ENCODE measurements at places on chromosomes 7 and 10.

GRCh38 chr7:44052771-44053365 lies 8.4 kb downstream of the DBNL start:
- DNase-seq = no peak

GRCh38 chr10:71713135-71714030 lies 6.2 kb downstream of the C10orf105 start:
- DNase-seq = peak; percentile 86

- peak; percentile 36 for DNase-seq
These were observed 181.3 kb downstream of the SDK1 start for GRCh38 chr7:3482147-3482921.

- no peak for DNase-seq
These were observed 81.6 kb downstream of the EXOC6 start for GRCh38 chr10:92929896-92930295.

- no peak for DNase-seq
These were observed 9.4 kb upstream of the TMEM168 start for GRCh38 chr7:112799448-112800120.

DNA sequence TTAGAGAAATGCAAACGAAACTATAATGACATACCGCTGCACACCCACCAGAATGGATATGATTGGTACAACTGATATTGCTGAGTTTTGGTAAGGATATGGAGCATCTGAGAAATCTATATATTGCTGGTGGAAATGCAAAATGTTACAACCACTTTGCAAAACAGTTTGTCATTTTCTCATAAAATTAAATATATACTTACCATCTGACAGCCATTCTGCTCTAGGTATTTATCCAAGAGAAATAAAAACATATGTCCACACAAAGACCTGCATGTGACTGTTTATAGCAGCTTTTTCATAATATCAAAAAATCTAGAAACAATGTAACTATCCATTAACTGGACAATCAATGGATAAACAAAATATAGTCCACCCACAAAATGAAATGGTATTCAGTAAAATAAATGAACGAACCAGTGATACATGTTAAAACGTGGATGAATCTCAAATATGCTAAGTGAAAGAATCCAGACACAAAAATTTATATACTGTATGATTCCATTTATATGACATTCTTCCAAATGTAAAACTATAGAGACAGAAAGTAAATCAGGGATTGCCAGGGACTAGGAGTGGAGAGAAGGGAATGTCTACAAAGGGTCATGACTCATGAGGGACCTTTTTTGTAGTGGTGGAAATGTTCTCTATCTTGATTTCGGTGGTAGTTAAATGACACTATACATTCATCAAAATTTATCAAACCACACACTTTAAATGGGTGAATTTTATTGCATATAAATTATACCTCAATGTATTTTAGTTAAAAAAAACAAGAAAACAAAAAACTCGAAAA lies 312.0 kb upstream of the GLI3 start:
- DNase-seq = no peak

DNA sequence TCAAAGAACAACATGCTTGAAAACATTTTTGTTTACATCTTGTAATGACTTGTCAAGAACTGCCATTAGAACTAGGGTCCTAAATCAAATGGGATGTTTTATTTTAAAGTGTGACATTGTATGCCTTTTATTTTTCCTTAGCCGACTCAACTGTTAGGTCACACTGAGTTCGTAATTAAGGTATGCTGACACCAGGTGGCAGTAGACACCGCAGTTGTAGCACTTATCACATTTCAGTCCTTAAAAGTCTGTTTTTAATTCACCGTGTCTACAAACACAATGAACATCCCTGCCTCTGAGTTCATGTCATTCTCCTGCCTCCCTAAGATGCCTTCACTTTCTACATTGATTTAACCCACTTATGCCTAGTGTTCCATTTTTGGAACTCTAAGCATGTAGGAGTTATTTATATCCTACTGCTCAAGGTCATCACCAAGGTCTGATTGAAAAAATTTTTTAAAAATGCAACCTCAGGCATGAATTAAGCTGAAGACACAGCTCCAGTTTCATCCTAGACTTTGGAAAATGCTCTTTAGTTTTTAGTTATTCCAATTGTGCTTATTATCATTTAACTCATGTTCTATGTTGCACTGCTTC lies 186.1 kb downstream of the BMPER start:
- DNase-seq = no peak

DNA sequence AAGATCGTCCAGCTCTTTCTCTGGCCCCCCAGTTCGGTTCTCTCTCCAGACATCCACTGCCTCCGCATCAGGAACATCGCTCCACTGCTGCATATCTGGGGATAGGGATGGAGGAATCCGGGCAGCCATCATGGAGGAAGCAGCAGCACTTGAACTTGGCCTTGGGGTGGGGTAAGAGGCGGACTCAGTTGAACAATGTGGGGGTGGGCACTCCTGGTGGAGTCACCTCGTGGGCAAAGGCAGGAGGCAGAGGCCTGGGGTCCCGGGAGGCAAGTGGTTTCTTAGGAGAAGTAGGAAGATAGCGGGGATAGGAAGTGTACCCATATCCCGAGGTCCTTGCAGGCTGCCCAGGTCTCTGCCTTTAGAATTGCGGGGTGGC lies 98.3 kb downstream of the CHST15 start:
- no peak for DNase-seq

- no peak for DNase-seq
These were observed 191.1 kb upstream of the BMPER start for GRCh38 chr7:33714208-33714607.

GRCh38 chr10:15879058-15879457 lies 18.8 kb upstream of the MINDY3 start:
- DNase-seq = no peak

- DNase-seq = no peak
These were observed 6.5 kb downstream of the FOXL3 start for GRCh38 chr7:296373-296945.

DNA sequence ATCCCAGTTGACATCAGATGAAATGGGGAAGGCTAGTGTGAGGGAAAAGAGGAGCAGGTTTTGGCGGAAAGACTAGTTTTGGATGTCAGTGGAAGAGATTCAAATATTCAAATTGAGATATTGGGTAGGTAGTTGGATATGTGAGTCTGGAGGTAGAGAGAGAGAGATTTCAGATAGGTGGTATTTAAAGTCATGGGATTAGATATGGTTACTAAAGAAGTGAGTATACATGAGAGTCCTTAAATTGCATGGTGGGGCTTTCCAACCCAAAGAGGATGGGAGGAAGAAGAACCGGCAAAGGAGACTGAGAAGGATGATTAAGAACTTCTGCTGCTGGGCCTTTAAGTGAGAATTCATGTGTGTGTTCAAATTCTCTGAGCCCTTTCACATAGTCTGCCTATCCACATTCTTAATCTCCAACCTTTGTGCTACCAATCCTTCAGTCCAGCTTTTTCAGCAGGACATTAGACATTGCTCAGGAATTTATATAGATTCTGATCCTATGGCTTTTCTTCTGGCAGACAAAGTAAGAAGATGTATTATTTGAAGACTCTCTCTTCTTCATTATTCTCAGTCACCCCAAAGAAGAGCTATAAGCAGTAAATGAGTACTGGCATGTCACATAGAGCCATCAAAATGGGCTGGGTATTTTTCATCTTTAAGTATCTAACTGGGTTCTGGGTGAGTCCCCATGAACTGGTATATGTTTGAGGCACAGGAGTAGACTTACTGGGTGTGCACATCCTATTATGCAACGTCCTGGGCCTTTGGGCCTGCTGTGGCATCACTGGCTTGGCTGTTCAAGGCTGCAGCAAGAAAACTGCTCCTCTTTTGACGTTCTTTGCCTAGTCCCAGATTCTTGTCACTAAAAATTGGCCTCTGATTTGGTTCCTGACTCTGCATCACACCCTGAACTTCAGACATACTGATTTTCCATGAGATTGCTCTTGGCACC lies 33.6 kb downstream of the ST7 start:
- no peak for DNase-seq

DNA sequence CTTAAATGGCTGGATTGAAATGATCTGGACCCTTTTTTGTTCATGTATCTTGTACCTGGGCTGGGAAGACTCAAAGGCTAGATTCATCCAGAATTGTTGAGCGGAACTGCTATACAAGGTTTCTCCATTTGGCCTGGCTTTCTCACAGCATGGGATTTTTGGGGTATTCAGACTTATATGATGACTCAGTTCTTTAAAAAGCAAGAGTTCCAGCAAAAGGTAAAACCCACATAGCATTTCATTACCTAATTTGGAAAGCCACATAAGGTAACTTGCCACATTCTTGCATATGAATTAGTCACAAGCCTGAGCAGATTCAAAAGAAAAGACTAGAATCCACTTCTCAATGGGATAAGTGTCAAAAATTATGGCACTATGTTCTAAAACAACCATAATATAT lies 137.4 kb downstream of the HGF start:
- no peak for DNase-seq

GRCh38 chr7:157292770-157293412 lies 43.9 kb upstream of the DNAJB6 start:
- DNase-seq = peak; percentile 11

DNA sequence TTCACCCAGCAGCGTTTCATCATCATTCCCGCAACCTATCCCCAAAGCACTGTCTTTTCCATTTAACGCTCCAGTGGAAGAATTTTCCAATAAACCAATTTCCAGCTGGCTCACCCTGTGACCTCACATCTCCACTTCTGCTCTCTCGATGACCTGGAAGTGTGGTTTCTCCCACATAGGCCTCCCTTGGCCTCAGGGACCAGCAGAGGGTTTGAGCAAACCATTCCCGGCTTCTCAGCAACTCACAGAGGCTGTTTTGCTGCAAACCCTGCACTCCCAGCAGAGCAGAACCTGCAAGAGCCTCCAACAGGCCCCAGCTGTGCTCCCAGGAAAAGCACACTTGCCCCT lies 523.0 kb upstream of the FOXK1 start:
- peak; percentile 64 for DNase-seq

DNA sequence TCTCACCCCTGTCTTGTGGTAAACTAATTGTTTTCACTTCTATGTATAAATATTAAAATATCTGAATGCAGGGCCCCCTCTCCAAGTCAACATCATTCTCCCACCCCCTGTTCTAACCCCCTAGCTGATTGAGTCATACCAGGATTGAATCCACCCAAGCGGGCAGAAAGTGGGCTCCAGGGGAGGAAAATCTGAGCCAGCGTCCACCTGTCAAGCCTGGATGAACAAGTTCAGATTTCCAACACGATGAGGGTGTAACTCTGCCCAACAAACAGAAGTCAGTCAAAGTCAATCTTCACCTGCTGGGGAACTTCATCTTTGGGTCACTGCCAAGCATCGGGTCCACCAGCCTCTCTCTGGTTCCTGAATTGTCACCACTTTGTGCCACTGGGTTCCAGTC lies 162.9 kb upstream of the CELF2 start:
- no peak for DNase-seq

DNA sequence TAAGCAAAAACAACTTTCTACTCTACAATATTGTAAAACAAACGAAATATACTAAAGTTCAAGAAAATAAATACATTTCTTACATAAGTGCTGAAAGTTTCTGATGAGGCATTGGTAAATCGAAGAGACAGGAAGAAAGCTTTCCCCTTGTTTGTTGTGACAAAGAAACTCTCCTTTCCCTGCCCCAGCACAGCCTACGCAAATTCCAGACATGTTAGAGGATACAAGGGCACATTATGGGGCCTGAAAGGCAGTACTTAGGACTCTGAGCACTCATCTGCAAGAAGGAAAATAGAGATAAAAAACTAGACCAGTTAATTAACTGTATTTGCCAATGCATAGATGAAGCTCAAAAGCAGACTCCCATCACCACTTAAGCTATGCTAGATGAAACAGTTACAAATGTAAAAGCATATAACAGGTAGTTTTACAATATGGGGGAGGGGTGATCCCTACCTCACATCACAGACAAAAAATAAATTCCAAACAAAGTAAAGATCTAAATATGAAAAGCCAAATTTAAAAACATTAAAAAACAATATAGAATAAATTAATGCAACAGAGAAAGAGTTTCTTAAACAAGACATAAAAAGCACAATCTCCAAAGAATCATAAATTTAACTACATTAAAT lies 21.8 kb downstream of the ARHGAP19 start:
- no peak for DNase-seq

DNA sequence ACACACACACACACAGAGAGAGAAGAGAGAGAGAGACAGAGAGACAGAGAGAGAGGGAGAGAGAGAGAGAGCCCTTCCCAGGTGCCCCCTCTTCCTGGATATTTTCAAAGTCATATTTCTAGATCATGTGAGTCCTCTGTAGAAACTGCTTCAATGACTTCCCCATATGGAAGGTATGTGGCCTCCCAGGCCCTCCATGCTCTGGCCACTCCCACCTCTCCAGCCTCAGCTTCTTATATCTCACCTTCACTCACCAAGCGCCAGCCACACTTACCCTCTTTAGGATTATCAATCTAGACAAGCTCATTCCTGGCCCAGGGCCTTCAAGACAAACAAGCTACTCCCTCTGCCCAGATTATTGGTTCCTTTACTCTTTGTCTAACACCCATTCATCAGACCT lies 259.7 kb downstream of the MTERF1 start:
- no peak for DNase-seq

DNA sequence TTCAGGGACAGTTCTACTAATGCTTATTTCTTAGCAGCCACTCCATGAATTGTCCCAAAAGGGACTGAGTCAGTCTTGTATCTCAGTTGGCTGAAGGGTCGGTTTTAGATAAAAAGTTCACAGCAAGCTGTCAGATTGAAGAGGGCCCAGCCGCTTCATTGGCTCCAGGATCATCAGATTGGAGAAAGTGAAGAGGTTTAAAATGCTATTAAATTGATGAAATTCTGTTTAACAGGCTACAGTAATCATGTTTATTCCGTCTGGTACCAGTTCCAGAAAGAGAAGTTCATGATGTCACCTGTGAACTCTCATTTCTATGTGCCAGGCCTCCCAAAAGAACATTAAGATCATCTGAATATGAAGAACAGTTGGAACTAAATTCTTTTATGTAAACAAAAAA lies 294.4 kb upstream of the BMPER start:
- DNase-seq = no peak

DNA sequence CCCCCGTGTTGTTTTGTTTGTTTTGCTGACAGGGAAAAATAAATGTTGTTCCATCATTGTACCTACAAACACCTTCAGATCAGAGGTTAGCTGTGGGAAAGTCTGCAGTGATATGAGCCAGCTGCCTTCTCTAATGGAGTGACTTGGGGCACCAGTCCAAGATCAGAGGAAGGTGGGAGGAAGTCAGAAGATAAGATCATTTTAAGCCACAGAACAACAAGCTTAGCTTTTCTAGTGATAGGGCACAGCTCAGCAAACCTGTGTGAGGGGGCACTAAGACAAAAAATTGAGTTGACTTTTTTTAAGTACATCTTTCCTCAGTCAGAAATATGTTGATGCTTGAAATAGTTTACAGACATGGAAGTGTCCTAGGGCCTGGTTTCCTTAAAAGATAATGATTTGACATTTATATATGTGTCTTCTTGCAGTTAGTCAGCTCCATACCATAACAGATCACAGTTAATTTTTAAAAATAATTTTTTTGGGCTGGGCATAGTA lies 240.3 kb upstream of the KAT6B start:
- no peak for DNase-seq

DNA sequence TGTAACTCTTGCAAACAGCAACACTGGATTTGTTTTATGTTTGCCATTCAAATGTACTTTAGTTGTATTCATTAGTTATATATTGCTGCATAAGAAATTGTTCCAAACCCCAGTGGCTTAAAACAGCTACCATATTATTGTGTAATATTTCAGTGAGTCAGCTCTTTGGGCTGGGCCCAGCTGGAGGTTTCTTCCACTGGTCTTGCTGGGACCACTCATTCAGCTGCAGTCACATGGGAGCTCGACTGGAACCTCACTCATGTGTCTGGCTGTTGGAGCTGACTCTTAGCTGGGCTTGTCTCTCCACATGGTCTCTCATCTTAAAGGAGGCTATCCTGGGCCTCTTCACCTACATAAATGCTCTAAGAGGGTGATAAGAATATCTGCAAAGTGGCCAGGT lies 23.2 kb upstream of the PIP4K2A start:
- no peak for DNase-seq
